Subcutaneous adipose tissue (tissue), 4 donors: ENCODE measurements at places on chromosomes 13 and 19. TPM values are rescaled to one million over a fixed set of nuclear protein-coding genes. Genes with fewer than 3 reads are reported as not detected.

Gene ACP5
- 38.2 TPM for total RNA-seq

Gene CD37
- 29.1 TPM for total RNA-seq

Gene CGB8
- total RNA-seq: not detected

Gene ATP11A
- 26.0 TPM for total RNA-seq

Gene ACP7
- total RNA-seq: not detected

Gene ZNF850
- total RNA-seq: 2.7 TPM

Gene B3GNT8
- 0.75 TPM for total RNA-seq

Gene COL4A1
- total RNA-seq: 1,142 TPM

Gene TJP3
- total RNA-seq: not detected

Gene BCL3
- total RNA-seq: 12.4 TPM

Gene CEBPG
- 37.9 TPM for total RNA-seq

Gene ZIC5
- not detected for total RNA-seq

Gene VSTM2B
- not detected for total RNA-seq

Gene ZNF583
- total RNA-seq: 4.9 TPM

Gene GNA15
- 18.5 TPM for total RNA-seq

Gene CADM4
- total RNA-seq: 1.0 TPM

Gene LRRC4B
- 0.22 TPM for total RNA-seq

Gene PPM1N
- 2.0 TPM for total RNA-seq

Gene CYP2A6
- total RNA-seq: 1.3 TPM

Gene EBI3
- total RNA-seq: 2.0 TPM

Gene NCLN
- total RNA-seq: 34.9 TPM

Gene PALM
- 228 TPM for total RNA-seq

Gene ZNF470
- total RNA-seq: 3.3 TPM

Gene VSTM1
- not detected for total RNA-seq

Gene APBA3
- 14.5 TPM for total RNA-seq

Gene TUBA3C
- not detected for total RNA-seq
